Thymus (tissue), 14 donors: ENCODE measurements at places on chromosomes 16 and 17. TPM values are rescaled to one million over a fixed set of nuclear protein-coding genes. Genes with fewer than 3 reads are reported as not detected.

DNA sequence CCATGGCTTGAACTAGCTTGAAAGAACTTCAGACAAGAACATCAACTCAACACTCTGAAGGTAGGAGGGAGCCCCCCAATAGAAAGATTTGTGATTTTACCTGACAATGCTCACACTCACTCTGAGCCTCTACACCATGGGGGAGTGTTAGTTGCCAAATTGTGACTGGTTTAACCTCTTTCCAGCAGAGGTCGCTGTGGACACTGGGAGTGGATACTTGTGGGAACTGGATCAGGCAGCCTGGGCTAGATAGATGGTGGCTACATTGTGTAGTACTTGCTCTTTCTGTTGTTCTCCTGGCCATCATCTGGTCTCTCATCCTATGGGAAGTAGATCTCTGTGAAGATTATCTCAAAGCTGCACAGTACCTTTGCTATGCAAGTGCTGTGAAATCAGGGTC, 2.9 kb downstream of the SMPD3 start:
- no peaks in the 10 kb centered on the region for H3K36me3 ChIP-seq
- peaks cover 14% of the 10 kb centered on the region for H3K4me1 ChIP-seq
- H3K4me3 ChIP-seq = no peak overlapping the region
- H3K27me3 ChIP-seq = peaks cover 46% of the 10 kb centered on the region
- H3K27ac ChIP-seq = no peak overlapping the region

CRYM gene
- total RNA-seq = 0.33 TPM

PLCG2 gene
- 10.1 TPM for total RNA-seq

DNA sequence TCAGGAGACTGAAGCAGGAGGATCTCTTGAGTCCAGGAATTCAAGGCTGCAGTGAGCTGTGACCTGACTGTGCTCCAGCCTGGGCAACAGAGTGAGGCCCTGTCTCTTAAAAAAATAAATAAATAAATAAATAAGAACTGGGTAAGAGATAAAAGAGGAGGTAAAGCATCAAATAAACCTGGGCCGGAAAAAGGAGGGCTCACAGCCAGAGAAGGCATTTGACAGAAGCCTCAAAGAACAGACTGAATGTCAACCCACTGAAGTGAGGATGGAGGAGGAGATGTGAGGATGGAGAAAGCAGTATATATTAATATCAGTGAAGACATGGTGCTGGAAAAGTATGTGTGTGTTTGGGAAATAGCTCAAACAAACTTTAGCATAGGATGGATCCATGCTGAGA, 6.1 kb downstream of the NOG start:
- no peak overlapping the region for H3K27ac ChIP-seq
- H3K36me3 ChIP-seq = no peaks in the 10 kb centered on the region
- H3K4me1 ChIP-seq = peaks cover 2% of the 10 kb centered on the region
- DNase-seq = no peak
- no peak overlapping the region for H3K4me3 ChIP-seq
- peaks cover 35% of the 10 kb centered on the region for H3K27me3 ChIP-seq

- peaks cover 47% of the 10 kb centered on the region for H3K4me1 ChIP-seq
- no peak overlapping the region for H3K4me3 ChIP-seq
- no peak overlapping the region for H3K27ac ChIP-seq
- H3K27me3 ChIP-seq = no peaks in the 10 kb centered on the region
Observed at GRCh38 chr16:85628645-85629044, 15.5 kb downstream of the GSE1 start.

DNA sequence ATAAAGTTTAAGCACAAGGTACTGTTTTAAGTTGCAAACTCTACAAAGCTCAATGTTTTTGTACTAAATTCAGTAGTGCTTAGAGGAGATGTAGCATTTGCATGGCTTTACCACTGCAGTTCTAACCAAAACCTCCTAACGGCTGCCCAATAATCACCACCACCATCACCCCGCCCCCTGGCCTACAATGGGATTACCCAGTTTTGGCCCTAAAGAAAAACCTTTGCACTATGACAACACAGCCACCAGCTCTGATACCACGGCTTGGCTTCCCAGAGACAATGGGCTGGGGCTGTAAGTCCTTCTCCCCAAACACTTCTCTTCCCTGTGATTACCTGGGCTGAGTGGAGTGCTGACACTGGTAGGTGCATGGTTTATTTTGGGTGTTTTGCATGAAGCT, 58.4 kb upstream of the MTMR4 start:
- no peak overlapping the region for H3K27ac ChIP-seq
- H3K36me3 ChIP-seq = no peaks in the 10 kb centered on the region
- no peaks in the 10 kb centered on the region for H3K4me1 ChIP-seq
- H3K27me3 ChIP-seq = no peaks in the 10 kb centered on the region
- no peak overlapping the region for H3K4me3 ChIP-seq
- no peak for DNase-seq

ABCC6 gene
- 0.09 TPM for total RNA-seq

DNA sequence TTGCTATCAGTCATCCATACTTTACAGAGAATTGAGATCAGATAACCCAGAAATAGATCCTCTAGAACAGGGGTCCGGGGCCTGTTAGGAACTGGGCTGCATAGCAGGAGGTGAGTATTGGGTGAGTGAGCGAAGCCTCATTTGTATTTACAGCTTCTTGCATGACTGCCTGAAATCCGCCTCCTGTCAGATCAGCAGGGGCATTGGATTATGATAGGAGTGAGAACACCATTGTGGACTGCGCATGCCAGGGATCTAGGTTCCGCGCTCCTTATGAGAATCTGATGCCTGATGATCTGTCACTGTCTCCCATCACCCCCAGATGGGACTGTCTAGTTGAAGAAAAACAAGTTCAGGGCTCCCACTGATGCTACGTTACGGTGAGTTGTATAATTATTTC, 13.0 kb upstream of the SCIMP start:
- H3K27me3 ChIP-seq = no peaks in the 10 kb centered on the region
- no peak overlapping the region for H3K4me3 ChIP-seq
- no peaks in the 10 kb centered on the region for H3K36me3 ChIP-seq

COPZ2 gene
- total RNA-seq = 5.5 TPM

GRCh38 chr16:80946481-80946880, 60.2 kb downstream of the CMC2 start:
- no peaks in the 10 kb centered on the region for H3K4me1 ChIP-seq
- H3K4me3 ChIP-seq = no peak overlapping the region
- no peak for DNase-seq
- no peaks in the 10 kb centered on the region for H3K36me3 ChIP-seq
